ENCODE measurements at places on chromosomes 1 and 21.

- DNase-seq, result no peak
These were observed 51.9 kb downstream of the GLUL start for GRCh38 chr1:182339684-182340083.

DNA sequence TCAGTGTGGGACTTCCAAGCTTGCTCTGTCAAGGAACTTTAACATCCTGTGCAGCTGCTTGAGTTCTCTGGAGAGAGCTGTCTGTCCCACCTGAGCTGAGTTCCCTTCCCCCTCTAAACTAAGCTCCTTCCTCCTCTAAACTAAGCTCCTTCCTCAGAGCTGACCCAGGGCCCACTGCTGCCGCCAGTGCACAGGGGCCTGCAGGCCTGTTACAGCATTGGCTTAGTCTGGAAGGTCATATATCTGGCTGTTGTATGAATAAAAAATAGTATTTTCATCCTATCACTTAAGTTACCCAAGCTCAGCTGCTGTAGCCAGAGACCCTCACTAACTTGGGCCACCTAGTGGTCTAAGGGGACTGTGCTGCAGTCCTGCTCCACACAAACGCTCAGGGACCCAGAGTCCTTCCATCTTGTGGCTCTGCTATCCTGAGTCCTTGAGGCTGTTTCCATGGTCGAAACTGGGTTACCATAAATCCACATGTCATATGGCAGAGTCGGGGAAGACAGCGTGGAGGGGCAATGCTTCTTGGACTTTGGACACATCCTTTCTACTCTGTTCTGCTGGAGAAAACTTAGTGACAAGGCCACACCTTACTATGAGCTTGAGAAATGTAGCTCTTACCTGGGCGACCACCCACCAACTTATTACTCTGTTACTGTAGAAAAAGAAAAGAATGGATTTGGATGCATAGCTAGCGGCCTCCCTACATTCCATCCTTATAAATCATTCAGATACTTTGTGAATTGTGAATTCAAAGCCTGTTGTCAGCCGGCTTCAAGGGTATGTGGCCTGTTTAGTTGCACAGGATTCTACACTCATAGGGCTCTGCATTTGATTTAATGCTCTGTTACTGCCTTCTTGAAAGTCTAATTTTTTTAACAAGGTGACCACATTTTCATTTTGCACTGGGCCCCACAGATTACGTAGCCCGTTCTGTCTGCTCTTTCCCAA lies 71.4 kb upstream of the GCLM start:
- DNase-seq, result no peak

- no peak for DNase-seq
These were observed at the start of gene RAB42 for GRCh38 chr1:28591708-28592320. Gene RAB42 (plus strand): TSS chr1:28592265. CDS start chr1:28592512, 247 bp downstream.

GRCh38 chr1:53439337-53440207 lies 19.6 kb upstream of the DMRTB1 start:
- no peak for DNase-seq

- DNase-seq, result no peak
These were observed 31.7 kb downstream of the SIM2 start for GRCh38 chr21:36730291-36731281.

GRCh38 chr1:209620487-209620884 lies 31.7 kb downstream of the LAMB3 start:
- no peak for DNase-seq

DNA sequence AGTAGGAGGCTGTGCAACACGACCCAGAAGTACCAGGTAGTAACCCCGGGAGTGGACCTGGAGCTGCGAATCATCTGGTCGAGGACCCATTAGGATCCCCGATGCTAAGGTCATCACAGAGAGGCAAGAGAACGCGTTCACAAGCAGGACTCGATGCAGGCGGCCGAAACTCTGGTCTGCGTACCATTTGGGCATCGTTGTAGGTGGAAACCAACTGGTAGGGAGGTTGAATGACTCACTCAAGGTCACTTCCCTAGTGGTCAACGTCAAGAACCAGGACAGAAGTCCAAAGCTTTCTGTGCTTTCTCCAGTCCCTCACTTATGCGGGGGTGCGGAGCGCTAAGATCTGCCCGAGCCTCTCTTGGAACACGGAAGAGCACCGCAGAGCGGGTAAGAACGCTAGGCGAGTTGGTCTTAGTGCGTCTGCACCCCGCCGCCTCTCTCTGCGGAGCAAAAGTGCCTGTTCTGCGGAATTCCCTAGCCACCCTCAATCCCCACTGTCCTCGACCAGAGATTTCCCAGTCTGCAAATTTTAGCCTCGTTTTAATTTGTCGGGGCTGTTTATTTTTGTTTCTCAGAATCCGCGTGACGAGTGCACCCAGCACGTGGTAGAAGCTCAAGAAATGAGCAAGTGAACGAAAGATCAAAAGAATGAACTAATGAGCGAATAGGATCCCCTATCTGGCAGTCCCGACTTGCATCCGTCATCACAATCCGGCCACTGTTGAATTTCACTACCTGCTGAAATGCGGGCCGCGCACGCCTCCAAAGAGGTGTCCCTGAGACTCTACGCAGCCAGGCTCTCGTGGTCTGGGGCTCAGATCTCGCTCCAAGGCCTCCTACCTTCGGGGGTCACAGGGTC lies 12.2 kb downstream of the HLX start:
- no peak for DNase-seq

DNA sequence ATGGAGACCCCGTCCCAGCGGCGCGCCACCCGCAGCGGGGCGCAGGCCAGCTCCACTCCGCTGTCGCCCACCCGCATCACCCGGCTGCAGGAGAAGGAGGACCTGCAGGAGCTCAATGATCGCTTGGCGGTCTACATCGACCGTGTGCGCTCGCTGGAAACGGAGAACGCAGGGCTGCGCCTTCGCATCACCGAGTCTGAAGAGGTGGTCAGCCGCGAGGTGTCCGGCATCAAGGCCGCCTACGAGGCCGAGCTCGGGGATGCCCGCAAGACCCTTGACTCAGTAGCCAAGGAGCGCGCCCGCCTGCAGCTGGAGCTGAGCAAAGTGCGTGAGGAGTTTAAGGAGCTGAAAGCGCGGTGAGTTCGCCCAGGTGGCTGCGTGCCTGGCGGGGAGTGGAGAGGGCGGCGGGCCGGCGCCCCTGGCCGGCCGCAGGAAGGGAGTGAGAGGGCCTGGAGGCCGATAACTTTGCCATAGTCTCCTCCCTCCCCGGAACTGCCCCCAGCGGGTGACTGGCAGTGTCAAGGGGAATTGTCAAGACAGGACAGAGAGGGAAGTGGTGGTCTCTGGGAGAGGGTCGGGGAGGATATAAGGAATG lies 505 bp downstream of the LMNA start:
- DNase-seq, result no peak

GRCh38 chr21:17583898-17584297 lies 28.8 kb downstream of the BTG3 start:
- no peak for DNase-seq

DNA sequence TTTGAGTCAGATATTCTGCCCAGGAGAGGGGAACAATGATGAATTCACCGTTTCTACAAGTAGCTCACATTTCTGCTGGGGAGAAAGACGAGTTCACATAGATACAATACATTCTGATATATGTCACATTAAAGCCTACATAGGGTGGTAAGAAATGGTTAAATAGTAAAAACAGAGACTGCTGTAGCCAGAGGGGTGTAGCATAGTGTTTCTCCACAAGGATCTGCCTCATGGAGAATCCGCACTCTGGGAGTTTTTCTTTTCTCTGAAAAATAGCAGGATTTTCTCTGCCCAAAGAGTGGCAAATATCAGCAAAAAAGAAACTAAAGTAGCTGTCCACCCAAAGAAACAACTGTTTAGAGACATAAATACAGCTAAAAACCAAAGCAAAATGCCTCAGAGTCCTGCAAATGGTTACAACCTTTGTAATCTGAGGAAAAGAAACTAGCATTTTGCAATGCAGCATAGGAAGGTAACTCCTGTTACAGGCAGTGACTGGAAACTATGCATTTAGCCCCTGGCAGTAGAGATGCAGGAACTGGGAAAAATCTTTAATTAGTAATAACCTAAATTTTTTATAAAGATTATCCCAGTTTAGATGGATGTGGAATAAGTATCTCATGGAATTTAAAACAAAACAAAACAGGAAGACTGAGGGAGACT lies 1126.7 kb upstream of the ADGRL2 start:
- DNase-seq, result no peak

DNA sequence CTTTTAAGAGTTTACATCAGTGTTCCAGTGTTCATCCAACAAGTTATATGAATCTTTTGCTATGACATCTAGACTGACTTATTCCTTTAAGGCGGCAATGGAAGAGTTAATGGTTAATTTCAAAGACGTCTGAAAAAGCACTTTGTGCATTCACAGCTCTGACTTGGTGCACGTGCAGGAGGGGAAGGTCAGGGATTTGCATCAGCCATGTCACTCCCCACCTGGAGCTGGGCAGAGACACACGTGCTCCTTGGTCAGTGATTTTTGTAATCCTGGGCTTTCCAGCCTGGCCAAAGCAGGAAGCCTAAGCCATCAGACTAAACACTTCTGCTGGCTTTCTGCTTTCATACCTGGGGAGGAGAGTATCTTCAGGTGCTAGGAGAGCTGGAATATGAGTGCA lies 96.3 kb downstream of the ST3GAL3 start:
- no peak for DNase-seq

- DNase-seq, result no peak
These were observed 1280.9 kb downstream of the KCNT2 start for GRCh38 chr1:195327361-195327760.

DNA sequence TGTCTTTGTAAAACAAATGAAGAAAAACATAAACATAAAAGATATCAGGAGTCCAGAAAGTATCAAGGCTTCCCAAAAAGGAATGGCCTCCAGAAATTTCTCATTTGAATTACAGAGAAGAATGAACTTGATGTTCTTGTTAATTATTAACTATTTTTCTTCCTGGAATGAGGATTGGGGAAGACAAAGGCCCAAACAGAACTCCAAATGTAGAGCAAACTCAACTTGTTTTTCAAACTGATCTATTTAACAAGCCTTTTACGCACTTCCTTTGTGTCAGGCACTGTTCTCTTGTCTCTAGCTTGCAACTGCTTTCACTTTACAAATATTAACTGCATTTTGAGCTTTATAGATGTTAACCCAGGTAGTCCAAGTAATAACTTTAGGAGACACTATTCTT lies 45.5 kb downstream of the LAMC2 start:
- DNase-seq, result no peak

GRCh38 chr1:225817611-225818061 lies 7.7 kb downstream of the EPHX1 start:
- no peak for DNase-seq

GRCh38 chr1:153025797-153026196 lies 5.2 kb upstream of the SPRR1B start:
- DNase-seq, result no peak

DNA sequence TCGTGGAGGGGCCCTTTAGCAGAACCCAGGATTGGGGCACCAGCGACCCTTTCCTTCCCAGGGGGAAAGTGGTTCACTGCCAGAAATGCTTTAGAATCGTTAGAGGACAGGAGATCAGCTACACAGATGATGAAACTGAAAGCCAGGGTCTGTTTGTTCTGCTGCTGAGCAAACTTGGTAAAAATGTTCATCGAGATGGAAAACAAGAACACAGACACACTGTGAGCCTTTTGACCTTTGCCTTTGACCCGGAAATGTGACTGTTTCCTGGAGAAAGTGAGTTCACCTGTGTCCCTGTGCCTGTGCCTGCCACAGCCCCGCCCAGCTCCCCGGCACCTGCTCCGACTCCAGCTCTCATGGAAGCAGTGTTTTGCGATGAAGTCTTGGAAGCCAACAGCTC lies 234.3 kb downstream of the CAMTA1 start:
- no peak for DNase-seq

DNA sequence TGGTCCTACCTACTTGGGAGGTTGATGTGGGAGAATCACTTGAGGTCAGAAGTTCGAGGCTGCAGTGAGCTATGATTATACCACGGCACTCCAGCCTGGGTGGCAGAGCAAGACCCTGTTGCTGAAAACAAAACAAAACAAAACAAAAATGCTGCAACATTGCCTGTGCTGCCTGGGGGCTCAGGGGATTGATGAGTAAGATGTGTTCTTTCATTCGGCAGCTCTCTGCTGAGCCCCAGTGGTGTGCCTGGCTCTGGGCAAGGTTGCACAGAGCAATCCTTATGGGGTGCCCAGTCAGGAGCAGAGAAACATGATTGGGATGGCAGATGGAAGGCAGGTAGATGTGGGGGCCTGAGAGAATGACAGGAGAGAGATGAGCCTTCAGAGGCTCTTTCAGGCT lies 28.6 kb upstream of the KDM4A start:
- no peak for DNase-seq

GRCh38 chr1:37410815-37411214 lies 63.6 kb upstream of the ZC3H12A start:
- peak; percentile 54 for DNase-seq

GRCh38 chr1:151992303-151993083 lies 1.2 kb downstream of the S100A10 start:
- no peak for DNase-seq

- DNase-seq, result no peak
These were observed 564.4 kb downstream of the MATN1 start for GRCh38 chr1:30159015-30159414.

DNA sequence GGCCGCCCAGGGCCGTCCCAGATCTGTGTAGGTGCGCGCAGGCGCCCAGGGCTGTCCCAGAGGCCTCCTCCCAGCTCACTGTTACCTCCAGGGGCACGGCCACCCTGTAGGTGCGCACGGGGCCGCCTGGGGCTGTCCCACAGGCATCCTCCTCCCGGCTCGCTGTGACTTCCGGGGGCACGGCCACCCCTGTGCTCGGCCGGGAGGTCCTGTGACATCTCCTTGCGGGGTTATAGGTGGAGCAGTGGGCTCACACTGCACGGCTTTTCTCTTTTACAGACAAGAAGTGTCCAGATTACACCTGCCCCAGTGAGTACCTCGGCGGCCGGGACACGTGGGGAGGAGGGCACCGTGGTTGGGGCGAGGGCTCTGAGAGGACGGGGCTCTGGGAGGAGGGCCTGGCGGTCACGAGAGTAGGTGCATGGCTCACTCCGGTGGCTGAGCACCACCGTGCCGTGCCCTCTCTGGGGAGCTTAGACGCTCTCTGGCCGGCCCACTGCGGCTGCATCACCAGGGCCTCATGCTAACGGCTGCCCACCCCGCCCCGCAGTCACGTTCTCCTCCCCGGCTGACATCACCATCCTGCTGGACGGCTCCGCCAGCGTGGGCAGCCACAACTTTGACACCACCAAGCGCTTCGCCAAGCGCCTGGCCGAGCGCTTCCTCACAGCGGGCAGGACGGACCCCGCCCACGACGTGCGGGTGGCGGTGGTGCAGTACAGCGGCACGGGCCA lies 21.4 kb downstream of the COL6A1 start:
- DNase-seq, result no peak
